Sciatic nerve (tissue), 2 donors: ENCODE measurements at places on chromosomes 5 and 9. TPM values are rescaled to one million over a fixed set of nuclear protein-coding genes. Genes with fewer than 3 reads are reported as not detected.

- no peak for DNase-seq
Observed at GRCh38 chr5:74334062-74334761, 306.3 kb downstream of the ENC1 start.

DNA sequence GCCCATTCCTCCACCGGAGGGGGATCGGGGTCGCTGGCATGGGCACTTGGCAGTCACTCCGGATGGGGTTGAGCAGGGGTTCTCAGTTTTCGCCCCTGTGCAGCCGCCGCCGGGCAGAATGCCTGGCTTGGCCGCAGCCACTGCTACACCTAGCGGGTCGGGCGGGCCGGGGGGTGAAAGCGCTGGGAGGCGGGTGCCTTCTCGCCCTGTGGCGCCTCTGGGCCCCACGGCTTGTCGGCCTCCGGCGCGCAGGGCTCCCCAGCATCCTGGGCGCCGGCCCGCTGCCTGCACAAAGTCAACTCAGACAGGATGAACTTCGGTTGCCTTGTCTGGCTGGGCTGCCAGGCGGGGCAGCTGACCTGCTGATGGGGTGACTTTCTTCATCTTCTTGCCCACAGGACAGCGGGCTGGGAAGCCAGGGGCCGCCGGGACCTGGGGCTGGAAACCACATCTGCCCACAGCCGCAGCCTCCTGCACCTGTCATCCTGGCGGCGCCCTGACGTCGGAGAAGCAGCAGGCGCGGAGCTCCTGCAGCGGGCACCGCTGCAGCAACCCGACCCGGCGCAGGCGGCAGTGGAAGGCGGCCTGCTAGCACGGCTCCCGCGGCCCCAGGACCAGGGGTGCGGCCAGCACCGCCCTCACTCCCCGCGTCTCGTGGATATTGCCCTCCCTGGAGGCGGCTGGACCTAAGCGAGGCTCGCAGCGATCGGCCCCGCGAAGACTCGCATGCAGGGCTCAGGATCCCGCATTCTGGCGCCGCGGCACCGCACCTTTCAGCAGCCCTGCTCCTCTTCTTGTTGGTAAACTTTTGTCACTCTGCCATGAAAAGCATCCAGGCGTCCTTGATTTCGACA lies 1.3 kb upstream of the ANKRD18A start:
- DNase-seq, result no peak

DNA sequence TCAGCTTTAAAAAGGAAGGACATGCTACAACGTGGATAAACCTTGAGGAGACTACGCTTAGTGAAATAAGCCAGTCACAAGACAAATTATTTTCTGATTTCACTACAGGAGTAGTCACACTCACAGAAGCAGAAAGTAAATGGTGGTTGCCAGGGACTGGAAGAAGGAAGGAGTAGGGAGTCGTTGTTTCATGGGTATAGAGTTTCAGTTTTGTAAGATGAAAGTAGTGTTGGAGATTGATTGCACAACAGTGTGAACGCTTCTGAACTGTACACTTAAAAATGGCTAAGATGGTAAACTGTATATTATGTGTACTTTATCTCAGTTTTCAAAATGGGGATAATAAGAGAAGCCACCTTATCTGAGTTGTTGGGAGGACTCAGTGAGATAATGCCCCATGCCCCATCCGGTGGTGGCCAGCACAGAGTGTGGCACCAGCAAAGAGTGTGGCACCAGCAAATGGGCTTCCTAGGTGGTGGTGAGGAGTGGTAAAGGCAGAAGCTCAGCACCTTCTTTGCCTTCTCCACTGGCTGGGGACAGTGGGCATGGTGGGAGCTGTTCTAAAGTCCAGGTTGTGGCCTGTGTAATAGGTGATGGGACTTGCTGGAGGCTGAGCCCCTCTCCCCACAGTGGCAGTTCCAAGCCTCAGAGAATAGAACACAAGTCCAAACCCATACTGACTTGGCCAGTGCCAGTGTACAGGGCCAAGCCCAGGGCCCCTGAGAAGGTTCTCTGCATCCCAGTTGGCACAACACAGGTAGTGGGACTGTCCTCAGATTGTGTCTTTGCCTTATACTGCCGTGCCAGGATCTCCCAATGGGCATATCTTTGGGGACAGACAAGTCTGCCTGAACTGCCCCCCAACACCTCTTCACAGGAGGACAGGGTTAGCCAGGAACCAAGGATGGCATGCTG lies 4.4 kb downstream of the SLC22A4 start:
- no peak for DNase-seq

DNA sequence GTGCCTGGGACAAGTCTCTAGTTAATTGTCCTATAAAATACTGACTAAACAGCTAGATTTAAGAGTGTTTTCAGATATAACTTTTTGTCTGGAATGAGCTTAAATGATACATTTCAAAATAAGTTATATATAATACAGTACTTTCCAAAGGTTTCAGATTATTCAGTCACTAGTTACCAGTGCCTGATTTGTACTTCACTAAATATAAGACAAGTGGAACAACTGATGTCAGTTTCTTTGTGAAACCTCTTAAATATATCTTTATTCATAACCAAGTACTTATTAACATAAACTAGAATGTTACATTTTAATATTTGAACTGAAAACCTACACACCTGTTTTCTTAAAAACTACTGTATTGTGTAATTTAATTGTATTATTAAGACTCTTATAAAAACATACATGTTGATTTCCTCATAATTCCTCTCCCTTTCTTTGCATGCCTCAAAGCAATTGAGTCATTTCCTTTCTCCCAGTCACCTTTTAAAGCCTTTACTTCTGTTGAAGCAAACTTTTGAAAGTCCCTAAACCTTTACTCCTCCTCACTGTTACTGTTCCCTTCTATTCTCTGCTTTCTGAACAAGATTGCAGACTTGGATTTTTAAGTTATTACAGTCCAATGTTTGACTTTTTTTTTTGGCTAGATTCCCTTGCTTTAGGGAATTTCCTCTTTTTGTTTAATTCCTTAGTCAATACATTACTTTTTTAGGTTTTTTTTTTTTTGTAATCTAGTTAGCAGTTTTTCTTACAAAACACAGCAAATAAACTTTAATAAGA lies 8.7 kb upstream of the SEMA6A start:
- DNase-seq, result no peak

GRCh38 chr5:54470128-54470527 lies 14.6 kb downstream of the HSPB3 start:
- DNase-seq, result no peak

DNA sequence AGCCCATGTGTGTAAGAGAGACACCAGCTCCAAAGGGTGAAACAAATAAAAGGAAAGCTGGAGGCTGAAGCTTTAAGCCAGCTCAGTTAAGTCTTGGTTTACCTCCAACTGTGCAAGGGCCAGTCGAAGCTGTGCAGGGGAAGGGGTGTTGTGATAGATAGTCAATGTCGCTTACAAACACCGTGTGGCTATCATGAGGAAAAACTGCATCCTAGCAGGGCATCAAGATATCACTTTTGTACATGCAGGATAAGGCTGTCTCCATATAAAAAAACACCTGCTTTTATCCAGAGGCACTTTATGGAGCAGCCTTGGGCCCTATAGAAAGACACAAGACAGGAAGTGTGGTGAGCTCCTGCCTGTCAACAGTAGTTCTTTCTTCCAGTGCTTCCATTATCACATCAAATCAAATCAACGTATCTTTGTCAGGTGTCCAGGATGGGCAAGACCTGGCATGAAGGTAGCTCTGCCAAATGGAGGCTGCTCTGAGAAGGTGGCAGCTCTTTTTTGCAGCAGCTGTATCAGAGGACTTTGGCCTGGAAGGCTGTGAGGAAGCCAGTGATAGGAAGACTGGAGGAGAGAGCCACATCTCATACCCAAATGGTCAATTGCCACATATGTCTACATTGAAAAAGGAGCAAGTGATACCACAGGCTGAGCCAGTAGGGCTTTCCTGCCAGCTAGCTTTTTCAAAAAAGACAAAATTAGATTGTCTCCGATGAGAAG lies 29.3 kb upstream of the SELENOP start:
- no peak for DNase-seq

DNA sequence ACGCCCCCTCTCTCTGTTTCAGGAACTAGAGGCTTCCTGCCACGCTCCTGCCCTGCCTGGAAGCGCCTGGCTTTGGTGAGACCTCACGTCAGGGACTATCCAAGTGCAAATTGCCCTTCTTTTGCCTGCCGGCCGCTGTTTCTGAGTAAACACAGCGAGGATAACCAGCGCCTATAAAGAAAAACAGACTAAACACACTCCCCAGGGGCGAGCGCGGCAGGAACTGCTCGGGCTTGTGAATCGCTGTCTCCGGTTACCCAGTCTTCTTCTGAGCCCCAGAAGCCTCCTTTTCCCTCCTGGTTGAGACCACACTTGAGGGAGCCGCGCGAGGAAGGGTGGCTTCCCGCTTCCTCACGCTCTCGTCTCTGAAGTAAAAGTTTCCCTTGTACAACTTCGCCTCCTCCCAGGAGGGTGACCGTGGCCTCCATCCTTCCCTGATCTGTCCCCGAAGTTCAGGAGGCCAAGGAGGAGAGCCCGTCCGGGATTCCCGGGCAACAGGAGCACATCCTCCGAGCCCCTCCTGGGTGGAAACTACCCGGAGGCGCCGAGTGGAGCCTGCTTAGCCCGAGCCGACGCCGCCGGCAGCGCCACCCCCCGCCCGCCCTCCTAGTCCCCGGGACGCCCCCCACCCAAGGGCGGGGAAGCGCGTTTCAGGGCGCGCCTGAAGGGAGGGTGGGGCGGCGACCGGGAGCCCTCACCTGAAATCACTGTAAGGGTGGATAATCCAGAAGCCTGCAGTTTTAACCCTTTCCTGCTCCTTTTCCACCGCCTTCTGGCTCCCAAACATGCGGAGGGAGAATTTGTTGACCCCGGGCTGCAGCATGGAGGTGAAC lies 993 bp downstream of the HCN1 start:
- DNase-seq, result no peak

WNT8A gene
- not detected for total RNA-seq

ACSL6 gene
- total RNA-seq, result 3.3 TPM

PHF24 gene
- 0.45 TPM for total RNA-seq
